ENCODE measurements at places on chromosomes 7 and 10.

GRCh38 chr7:55939514-55940123, 12.1 kb upstream of the MRPS17 start:
- DNase-seq: no peak

- DNase-seq: no peak
These were observed 156.3 kb downstream of the NEURL1 start for GRCh38 chr10:103649654-103650423.

- DNase-seq: no peak
These were observed 613.8 kb downstream of the PHTF2 start for GRCh38 chr7:78412216-78412858.

- no peak for DNase-seq
These were observed 70.2 kb downstream of the ZNF467 start for GRCh38 chr7:149703044-149703650.

GRCh38 chr10:74906611-74907198, 80.3 kb downstream of the KAT6B start:
- no peak for DNase-seq

DNA sequence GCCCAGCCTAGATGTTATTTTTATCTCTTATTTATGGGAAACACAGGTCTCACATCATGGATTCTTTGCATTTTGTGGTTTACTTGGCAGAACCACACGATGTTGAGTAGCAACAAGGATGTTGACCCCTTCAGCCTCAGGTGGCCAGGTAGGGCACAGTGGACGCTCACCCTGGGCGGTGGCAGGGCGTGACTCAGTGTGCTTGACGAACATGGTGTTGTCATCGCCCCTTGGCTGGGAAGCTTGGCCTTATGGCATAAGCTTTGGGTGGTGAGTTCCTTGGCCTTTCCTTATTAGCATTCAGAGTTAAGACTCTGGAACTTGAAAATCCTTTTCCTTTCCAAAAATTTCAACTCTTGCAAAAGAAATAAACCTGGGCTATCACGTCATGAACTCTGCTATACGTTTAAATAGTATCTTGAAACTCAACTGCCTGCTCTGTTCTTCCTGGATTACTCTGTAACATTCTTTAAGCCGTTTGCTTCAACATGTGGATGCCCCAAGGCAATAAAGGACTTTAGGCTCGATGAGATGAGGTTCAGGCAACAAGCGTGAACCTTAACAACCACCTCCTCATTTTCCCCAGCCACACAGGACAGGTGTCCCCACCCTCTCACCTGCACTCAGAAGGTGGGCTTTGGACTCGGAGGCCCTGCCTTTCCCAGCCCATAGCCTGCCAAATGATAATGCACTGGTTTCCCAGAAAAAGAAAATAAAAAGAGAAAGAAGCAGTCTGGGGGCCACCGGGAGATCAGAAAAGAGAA, 22.5 kb upstream of the ECHDC3 start:
- DNase-seq: no peak

- DNase-seq: no peak
These were observed 9.4 kb upstream of the GTPBP10 start for GRCh38 chr7:90337106-90337505.

- DNase-seq: no peak
These were observed 313.4 kb downstream of the GPR37 start for GRCh38 chr7:124452186-124452585.

DNA sequence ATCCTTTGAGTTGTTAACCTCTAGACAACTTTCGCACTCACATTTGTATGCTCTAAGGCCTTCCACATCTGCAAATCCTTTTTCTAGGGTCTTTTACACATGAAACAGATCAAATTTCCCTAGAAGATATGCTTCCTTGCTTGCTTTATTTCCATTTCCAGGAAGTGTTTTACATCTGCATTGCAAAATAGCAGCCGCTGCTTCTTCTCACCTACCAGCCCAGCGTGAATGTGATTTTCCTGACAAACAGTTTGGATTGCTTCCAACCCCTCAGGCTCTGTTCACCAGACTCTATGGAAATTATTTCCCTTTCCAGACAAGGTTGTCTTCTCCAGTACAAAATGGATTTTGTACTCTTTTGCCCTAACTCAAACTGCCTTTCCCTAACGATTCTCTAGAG, 50.9 kb upstream of the PAPSS2 start:
- no peak for DNase-seq

- DNase-seq: no peak
These were observed 51.5 kb downstream of the WDR37 start for GRCh38 chr10:1107679-1108078.

DNA sequence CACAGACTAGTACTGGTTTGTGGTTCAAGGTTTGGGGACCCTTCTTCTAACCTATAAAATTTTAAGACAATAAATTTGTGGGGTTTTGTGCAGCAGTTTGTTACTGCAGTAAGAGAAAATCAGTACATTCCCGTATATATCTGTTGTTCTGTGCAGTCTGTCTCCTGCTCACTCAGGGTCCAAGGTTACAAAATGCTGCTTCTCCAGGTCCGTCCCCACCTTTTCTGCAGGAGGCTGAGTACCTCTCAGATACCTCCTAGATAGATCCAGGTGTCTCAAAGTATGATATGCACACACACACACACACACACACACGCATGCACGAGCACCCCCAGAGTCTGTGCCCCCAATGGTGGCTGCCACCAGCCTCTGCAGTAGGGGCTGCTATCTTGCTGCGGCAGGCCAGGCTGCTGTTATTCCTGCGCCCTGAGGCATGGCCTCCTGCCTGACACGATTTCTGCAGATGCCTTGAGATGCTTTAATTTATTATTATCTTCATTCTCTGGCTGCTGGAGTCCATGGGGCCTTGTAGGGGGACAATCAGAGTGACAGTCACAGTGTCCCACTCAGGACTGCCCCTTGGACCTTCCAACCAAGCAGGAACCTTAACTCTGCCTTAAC, 25.2 kb upstream of the ASL start:
- no peak for DNase-seq

DNA sequence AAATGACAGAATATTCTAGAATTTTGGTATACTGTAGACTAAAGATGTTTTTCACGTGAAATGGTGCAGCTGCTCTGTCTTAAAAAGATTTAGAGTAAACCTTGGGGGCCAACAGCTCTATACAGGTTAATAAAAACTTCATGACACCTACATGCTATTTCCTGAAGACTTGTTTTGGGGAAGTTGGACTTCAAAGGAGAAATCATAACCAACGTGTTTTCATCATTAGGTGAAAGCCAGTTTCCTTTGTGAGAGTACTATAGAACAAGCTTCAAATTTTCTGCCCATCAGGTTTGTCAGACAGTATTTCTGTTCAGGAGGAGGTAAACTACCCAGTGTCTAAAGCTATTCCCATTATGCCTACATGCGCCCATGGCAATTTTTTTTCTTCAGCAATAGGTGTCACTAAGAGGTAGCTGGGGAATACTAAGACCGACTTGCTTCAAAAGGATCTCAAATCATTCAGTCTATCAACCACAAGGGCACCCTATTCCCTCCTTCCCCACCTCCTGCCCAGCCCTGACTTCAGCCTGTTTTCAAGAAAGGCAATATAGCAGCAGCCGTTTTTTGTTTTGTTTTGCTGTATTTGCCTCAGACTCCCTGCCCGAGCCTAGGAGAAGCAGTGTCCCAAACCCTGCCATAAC, 237.3 kb upstream of the SP8 start:
- no peak for DNase-seq

DNA sequence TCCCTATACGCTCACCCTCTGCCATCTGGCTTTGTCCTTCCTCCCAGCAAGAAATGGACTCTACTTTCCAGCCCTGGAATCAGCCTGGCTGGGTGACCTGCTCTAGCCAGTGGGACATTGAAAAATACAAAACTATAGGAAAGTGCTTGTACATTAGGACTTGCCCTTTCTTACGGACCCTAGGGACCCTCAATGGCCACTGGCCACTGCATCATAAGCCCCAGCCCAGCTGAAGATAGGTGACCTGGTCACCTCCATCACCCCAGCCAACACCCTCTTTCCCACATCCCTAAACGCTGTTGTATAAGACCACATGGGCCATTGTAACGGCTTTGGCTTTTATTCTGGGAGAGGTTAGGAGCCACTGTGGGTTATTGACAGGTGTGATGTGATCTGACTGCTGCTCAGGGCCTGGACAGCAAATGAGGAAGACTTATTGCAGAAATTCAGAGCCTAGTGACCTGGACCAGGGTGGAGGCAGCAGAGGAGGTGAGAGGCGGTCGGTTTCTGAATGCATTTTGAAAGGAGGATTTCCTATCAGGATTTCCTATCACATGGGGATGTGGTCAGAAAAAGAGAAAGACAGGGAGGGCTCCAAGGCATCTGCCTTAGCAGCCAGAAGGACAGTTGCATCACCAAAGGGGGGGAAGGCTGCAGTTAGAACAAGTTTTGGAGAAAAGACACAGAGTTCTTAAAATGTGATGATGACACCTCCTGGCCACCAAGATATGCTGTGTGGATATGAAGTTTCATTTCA, 2.2 kb upstream of the LMBR1 start:
- DNase-seq: no peak

- no peak for DNase-seq
These were observed 19.9 kb upstream of the ZNF138 start for GRCh38 chr7:64774204-64774842.

DNA sequence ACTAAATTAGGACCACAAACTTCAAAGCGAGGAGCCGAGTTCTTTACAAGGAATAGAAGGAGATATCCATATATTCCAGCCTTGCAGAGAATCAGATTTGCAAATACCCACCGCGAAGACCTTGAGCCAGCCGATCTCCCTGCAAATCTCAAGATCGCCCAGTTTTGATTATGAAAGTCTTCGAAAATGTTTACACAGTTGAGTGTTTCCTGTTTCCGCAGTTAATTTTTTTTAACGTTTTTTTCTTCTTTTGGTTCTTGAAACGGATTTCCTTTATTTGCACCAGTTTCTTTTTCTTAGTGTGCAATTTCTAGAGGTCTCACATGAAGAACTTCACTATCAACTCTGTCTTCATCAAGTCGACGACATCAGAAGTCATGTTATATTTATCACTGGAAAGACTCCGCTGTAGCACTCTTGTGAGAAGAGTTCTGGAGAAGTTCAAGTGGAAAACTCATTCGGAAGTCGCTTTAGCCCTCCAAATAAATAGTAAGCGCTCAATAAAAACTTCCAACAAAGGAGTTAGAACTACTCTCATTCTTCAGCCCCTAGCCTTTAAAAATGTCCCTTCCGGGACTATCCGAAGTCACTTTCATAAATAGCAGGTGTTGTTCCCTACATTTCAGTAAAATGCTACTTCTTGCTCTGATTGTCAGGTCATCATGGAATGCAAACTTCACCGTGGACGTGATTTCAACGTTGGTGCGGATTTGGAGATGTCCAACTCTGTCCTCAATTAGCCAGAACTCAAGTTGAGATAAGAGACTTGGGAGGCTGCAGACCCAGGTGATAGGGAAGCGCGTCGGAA, 11.9 kb upstream of the SPAG6 start:
- no peak for DNase-seq

DNA sequence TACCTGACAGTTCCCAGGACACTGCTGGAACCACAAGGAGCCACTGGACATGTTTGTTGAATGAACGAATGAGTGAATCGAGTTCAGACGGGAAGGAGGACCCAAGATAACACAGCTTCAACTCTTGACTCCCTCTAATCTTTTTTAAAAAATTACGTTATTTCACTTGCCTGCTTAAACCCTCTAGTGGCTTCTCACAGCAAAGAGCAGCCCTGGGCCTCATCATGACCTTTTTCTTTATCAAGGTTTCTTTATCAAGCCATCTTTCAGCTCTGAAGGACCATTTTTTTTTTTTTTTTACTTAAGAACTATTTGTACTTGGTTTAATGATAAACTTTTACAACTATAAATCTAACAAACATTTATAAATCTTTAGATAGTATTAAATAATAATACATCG, 110.6 kb downstream of the TAX1BP1 start:
- no peak for DNase-seq

DNA sequence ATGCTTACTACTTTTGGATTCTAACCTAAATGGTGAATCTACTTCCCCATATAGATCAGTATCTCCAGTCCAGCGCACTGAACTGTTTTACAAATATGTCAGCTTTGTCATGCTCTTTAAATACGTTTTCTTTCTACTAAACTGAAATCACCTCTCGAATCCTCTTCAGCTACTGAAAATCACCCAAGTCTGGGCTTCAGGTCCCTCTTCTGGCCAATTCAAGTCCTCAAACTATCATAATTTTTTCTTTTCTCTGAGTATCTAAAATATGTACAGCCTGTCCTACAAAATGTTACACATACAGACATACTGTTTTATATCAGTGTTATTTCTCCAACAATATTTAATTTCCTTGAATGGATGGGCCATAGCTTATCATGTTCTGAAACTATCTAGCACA, 84.2 kb downstream of the CACNA2D1 start:
- DNase-seq: no peak

- DNase-seq: peak; percentile 77
These were observed 55.1 kb downstream of the CYCS start for GRCh38 chr7:25069900-25070443.

GRCh38 chr7:30172451-30172850, 37.7 kb downstream of the MTURN start:
- no peak for DNase-seq

GRCh38 chr10:10178476-10178875, 839.2 kb upstream of the CELF2 start:
- no peak for DNase-seq

- DNase-seq: no peak
These were observed 38.2 kb downstream of the STK32C start for GRCh38 chr10:132269266-132270230.

GRCh38 chr7:74263399-74264120, 9.4 kb upstream of the RFC2 start:
- no peak for DNase-seq

DNA sequence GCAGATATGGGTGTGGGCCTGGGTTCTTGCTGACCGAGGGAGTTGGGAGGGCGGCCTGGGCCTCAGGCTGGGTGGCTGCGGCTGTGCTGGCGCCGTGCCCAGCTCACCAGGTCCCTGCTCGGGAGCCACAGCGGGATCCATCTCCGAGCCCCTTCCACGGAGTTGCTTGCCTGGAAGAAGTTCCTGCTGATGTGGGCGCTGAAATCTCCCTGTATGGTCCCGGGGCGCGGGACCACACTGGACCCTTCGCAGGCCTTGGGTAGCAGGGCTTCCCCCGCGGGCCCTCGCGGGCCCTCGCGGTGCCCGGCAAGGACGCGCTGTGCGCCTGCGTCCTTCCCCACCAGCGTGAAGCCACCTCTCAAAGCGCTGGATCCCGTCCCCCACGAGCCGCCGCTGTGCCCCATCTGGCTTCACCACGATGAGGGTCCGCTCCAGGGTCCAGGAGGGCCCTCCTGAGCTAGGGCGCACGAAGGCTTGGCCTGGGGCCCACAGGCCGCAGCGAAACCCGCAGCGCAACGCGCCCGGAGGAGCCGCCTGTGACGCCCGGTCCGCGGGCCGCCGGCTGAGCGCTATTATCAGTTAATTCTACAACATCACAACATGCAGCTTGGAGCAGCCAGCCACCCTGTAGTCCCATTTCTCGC, 31.5 kb downstream of the RAB19 start:
- DNase-seq: peak; percentile 57

GRCh38 chr10:22156750-22157149, 61.1 kb downstream of the EBLN1 start:
- DNase-seq: no peak

- DNase-seq: no peak
These were observed 110.2 kb downstream of the CHN2 start for GRCh38 chr7:29304756-29305155.

- DNase-seq: no peak
These were observed 18.5 kb downstream of the DLD start for GRCh38 chr7:107909445-107909844.

- DNase-seq: no peak
These were observed 1.0 kb downstream of the CNPY1 start for GRCh38 chr7:155545348-155545747.

GRCh38 chr10:115050375-115051010, 42.7 kb upstream of the ATRNL1 start:
- DNase-seq: no peak

All from AG08396 (cell line).